ENCODE measurements at places on chromosomes 2 and 18. TPM values are rescaled to one million over a fixed set of nuclear protein-coding genes. Genes with fewer than 3 reads are reported as not detected.

- no peak for DNase-seq
Observed at GRCh38 chr18:59502274-59503175, 143.5 kb upstream of the LMAN1 start.

DNA sequence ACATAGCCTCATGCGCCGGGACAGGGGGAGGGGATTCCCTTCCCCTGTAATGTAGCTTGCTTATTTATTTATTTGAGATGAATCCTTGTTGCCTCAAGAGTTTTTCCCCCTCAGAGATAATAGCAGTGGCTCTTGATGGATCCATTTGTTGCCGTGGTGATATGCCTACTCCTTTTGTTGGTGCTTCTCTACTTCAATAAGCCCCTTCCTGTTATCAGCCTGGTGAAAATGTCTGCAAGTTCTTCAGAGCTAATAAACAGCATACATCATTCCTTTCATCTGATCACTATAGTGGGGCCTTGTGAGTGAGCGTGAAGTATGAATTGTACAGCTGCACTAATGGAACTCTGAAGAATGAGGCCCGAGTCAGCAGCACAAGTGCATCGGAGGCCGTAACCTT is 19.4 kb downstream of the FZD5 start:
- no peak for DNase-seq

- DNase-seq: peak; percentile 97
Observed at GRCh38 chr2:54360055-54360792, 95.9 kb upstream of the SPTBN1 start.

DNA sequence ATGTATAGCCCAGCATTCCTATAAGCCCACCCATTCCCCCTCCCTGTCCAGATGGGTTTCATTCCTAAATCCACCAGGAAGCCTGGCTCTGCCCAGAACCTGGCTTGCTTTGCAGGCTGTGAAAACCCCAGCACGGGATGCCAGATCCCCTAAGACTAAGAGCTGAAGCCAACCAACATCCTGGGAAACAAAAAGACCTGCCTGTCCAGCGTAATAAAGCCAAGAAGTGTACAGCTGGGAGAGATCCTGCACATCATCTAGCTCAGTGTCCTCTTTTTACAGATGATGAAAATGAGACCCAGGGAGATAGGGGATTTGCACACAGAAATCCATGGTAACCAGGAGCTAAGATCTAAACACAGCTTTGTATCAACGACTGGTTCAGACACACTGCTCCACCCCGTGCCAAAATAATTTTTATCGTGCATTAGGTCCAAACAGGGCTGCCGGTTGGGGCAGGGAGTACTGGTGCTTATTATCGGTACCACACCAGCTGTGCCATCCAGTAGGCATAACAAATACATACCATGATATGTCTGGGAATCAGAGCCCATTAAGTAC is 2.9 kb downstream of the RND3 start:
- DNase-seq: no peak

DNA sequence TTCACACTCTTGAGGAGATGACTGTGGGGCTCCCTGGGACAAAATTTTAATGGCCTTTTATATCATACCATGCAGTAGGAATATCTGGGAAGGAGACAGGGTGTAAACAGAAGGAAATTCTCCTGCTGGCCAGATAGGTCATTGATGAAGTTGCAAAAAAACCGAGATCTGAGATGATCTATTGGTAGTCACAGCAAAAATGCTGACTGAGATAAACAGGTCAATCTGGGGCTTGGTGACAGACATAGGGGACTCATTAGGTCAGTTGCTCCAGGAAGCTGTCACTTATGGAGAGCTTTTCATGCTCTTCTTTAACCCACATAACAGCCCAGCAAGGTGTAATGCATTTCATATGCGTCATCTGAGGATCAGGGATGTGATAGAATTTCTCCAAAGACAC is 2.6 kb upstream of the IL36A start:
- DNase-seq: no peak

MYO7B gene
- 0.13 TPM for total RNA-seq

KCNS3 gene
- total RNA-seq: 0.25 TPM

DNA sequence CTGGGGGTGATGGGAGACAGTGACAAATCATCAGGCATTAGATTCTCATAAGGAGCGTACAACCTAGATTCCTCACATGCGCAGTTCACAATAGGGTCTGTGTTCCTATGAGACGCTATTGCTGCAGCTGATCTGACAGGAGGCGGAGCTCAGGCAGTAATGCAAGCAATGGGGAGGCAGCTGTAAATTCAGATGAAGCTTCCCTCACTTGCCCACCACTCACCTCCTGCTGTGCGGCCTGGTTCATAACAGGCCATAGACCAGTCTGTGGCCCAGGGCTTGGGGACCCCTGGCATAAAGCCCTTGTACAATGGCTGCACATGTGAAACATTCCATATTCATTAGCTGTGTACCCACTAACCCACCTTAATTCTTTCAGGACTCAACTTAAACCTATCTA is 18.0 kb downstream of the NMUR1 start:
- DNase-seq: no peak

- DNase-seq: no peak
Observed at GRCh38 chr2:46950314-46950713, 34.7 kb upstream of the MCFD2 start.

GRCh38 chr18:44823782-44824181 is 143.1 kb downstream of the SETBP1 start:
- DNase-seq: no peak

DNA sequence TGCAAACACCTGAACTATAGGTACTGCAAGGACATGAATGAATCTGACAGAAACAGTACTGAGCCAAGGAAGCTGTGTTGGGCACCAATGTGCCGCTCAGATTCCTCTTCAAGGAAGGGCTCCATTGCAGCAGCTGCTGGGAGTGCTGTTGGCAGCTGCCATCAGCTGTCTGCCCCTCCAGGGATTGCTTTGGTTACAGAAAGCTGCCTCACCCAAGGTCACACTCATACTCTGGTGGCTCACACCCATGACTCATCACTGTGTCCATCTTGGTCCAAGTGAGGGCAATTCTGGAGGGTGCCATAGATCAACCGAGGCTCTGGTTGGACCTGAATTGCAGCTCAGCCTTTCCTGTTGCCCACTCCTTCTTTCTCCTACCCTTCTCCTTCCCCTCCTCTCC is 24.4 kb upstream of the TRPM8 start:
- no peak for DNase-seq

DNA sequence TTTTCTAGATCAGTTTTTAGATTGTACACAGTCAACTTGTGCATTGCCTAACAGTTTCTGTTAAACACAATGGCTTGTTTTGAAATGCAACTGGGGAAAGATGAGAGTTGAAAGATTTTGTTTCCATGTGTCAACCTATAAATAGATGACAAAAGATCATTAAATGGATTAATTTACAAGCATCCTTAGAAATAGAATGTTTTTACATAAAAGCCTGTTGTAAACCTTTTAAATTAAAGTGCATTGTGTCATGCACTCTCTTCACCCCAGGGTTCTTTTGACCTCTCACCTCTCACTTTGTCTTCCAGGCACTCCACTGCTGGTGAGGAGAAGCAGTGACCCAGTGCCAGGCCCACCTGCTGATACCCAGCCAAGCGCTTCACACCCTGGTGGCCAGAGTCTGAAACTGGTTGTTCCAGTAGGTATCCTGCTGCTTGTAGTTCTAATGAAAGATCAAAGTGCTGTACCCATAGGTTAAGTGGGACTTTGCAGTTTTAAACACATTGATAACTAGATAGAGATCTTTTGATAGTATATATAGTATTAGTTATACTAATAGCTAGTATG is 502.1 kb downstream of the PARD3B start:
- no peak for DNase-seq

CCBE1 gene
- total RNA-seq: under 0.01 TPM

- no peak for DNase-seq
Observed at GRCh38 chr2:98901702-98902101, 34.3 kb downstream of the CRACDL start.

All from dermis microvascular lymphatic vessel endothelial cell (primary cell).